ENCODE measurements at places on chromosomes 6 and 20.
A peak's percentile ranks its signal among the peaks of the same experiment; 100 is the strongest.

DNA sequence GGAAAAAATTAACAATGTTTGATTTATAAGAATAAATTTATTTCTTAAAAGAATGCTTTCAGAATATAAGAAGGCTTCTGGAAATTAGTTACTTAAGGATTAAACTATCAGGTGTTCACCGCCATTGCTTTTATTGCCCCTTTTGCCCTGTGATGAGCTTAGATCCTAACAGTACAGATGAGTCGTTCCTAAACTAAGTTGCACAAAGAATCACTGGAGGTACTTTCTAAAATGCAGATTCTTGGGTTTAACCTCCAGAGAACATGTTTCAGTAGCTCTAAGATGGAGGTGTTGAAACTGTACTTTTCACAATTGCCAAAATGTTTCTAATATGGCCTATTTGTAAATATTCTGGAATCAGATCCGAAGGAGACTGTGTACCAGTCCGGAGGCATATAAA, 211.9 kb downstream of the GMDS start:
- no peak for DNase-seq

GRCh38 chr20:21901470-21902275, 196.2 kb downstream of the PAX1 start:
- DNase-seq, result peak; percentile 16

DNA sequence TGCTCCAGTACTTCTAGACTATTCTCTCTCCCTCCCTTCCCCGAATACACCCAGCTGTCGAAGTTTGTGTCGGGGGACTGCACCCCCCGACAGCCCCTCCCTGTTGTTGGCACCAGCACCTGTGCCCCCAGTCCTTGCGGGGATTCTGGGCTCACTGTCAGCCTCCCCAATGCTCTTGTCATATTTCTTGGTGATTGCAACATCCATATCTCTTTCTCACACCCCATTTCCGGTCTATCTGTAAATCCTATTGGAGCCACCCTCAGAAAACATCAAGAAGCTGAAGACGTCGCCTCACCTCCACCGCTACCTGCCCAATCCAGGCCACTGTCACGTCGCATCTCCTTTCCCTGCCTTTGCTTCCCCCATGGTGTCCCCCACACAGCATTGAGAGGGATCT, 32.6 kb upstream of the VSTM2L start:
- DNase-seq, result no peak

GRCh38 chr6:27891320-27891875, 20.8 kb downstream of the OR2B2 start:
- no peak for DNase-seq

DNA sequence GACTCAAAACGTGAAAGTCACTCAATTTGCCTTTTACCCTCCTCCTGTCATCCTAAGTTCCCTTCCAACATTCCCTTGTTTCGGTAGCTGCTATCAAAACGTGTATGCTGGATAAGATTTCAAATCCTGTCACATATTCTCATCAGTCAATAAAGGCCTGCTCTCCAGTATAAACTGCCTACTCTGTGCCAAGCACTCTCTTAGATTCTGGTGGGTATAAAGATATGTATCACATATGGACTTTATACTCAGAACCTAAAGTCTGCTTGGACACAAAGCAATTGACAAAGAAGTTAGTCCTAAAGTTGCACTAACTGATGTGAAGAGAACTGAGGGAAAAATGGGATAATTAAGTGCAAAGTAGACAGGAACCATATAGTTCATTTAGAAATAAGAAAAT, 476.6 kb upstream of the MARCKS start:
- no peak for DNase-seq

GRCh38 chr6:12014027-12014872, 2.1 kb downstream of the HIVEP1 start:
- DNase-seq, result peak; percentile 83

GRCh38 chr20:62479656-62480055, 3.9 kb upstream of the GATA5 start:
- DNase-seq, result no peak

Data from fibroblast of skin of back (primary cell).